ENCODE measurements at places on chromosomes 13 and 19.

DNA sequence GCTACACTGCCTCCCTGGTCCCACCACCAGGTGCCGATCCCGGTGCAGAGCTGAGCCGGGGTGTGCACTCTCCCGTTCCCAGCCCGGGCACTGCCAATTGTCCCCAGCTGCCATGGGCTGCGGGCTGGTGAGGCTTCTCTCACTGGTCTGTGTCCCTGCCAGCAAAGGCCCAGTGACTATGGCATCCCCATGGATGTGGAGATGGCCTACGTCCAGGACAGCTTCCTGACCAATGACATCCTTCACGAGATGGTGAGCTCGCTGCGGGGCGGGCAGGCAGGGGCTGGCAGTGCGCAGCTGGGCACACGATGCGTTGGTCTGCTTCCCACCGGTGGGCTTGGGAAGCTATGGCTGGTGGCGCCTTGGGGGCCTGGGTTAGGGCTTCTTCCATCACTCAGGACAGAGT lies 14.6 kb downstream of the MPND start:
- DNase-seq = no peak

DNA sequence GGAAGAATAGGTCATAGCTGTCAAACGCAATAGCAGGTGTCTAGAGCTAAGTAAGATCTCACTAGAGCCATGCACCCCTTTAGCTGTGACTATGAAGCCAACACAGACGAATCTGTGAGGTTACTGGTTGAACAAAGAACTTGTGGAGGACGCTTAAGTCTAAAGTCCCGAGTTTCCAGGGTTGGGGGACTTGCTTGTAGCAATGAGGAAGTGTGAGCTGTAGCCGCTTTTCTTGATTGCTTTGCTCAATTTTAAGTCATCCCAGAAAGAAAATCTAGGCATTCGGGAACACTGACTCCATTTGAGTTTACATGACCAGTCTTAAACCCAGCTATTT lies 1.6 kb downstream of the GPC5 start:
- no peak for DNase-seq

- DNase-seq = peak; percentile 96
Measured at GRCh38 chr13:73428137-73428536, 369.3 kb downstream of the KLF5 start.

- DNase-seq = no peak
Measured at GRCh38 chr13:42266473-42266872, 5.5 kb upstream of the AKAP11 start.

DNA sequence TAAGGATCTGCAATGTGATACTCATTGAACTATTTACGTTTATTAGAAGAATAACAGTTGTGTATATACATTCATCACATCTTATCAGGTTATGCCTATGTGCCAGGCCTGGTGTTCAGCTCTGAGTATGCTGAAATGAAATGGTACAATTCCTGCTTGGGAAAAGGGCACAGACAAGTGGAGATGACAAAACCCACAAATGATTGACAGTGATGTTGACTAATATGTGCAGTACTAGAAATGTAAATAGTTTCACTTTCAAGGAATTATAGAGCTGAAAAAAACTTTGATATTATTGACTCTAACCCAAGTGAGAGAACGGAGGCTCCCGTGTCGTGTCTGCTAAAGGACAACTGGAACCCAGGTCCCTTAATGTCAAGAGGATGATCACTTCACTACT lies 386.8 kb upstream of the DACH1 start:
- no peak for DNase-seq

GRCh38 chr19:24046550-24046949 lies 40.4 kb upstream of the ZNF254 start:
- no peak for DNase-seq

GRCh38 chr19:4446704-4447200 lies 10.8 kb downstream of the UBXN6 start:
- DNase-seq = no peak

- no peak for DNase-seq
Measured at GRCh38 chr13:91356919-91357612, 9.6 kb downstream of the MIR17HG start.

DNA sequence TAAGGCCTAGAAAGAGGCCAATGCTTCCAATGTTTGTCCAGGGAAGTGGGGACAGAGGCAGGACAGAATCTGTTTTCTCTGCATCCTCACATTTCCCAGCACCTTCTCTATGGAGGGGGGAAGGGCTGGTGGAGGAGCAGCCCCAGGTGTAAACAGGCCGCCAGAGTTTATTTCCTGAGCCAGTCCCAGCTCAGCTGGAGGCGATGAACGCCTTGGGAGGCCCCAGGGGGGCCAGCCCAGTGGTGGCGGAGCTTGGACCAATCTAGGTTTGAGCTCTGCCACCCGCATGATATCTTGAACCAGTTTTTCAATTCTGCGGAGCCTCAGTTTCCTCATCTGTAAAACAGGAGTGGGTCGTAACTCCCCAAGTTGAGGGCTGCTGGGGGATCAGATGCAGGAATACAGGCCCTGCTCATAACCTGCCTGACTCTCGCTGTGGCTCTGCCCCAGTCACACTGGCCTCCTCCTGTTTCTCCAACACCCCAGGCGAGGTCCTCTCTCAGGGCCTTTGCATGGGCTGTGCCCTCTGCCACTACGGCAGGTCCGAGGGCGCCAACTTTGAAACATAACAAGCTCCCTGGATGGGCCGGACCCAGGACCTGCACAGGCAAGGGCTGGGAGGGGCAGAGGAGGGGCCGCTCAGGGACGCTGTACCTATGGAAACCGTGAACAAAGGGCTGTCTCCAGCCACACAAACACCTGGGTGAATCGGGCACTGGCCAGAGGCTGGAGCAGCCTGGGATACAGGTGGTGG lies 1.1 kb downstream of the TNFAIP8L1 start:
- no peak for DNase-seq

GRCh38 chr13:48726711-48727110 lies 73.0 kb downstream of the CYSLTR2 start:
- no peak for DNase-seq

GRCh38 chr13:98722958-98723357 lies 29.5 kb downstream of the SLC15A1 start:
- DNase-seq = peak; percentile 64

- DNase-seq = no peak
Measured at GRCh38 chr13:52811841-52812240, 36.6 kb downstream of the PCDH8 start.

DNA sequence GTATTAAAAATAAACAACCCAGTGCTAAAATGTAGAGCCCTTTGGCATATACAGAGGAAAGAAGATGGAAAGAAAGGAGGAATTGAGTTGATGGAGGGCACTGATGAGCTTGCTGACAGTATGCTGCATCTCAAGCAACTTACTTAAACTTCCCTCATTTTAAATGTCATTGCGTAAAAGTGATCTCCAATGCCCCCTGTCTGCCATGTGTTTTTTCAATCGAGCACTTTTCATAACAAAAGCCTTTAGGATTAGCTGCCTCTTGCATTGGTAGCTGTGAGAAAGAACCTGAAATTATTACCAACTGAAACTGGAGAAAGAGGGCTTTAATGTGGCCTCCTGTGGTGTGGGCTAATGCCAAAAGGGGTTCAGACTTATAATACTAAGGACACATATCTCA lies 541.6 kb downstream of the SUCLA2 start:
- DNase-seq = no peak

DNA sequence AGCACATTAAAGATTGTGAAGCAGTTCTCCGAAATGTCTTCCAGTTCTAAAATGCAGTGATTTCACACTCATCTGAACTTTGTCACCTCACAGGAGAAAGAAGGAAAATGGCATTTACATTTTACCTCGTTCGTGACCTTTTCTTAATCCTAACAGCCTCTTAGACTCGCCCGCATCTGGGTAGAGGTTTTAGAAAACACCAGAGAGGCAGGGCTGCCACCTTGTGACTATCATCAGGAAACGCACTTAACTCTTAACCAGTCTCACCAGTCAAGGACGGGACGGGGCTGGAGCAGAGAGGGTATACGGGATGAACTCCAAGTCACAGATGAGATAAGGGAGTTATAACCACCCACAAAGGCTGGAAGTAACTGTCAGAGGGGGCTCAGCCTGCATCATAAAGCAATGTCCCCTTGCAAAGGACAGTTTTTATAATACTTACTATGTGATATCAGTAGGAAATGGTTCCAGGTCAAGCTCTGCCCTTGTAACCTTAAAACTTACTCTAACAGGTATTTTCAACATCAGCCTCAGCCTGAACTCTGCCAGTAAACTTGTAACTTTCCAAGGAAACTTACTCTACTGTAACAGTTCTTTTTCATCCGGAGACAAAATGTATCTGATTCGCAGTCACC lies 8.6 kb upstream of the CEACAM6 start:
- DNase-seq = peak; percentile 26

- DNase-seq = no peak
Measured at GRCh38 chr13:52001120-52001731, 10.0 kb downstream of the ATP7B start.

DNA sequence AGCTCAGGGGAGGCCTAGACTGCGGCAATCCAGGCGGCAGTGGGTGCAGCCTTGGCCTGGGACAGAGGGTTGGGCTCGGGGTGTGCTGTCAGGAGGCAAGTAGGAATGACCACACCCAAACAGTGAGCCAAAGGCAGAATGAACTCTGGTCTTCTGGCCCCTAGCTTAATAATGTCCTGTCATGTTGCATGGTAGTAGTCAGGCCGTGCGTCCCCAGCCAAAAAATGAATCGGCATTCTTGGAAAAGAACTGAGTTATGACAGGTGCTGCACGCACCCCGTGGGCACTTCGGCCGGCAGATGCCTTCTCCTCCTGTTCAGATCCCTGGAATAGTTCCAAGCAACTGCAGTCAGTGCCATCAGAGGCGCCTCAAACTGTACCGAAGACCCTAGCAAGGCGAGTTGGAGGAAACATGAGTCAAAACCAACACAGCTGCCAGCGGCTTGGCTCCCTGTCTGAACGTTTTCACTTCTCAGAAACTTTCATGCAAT lies 55.9 kb downstream of the ATP7B start:
- DNase-seq = no peak

DNA sequence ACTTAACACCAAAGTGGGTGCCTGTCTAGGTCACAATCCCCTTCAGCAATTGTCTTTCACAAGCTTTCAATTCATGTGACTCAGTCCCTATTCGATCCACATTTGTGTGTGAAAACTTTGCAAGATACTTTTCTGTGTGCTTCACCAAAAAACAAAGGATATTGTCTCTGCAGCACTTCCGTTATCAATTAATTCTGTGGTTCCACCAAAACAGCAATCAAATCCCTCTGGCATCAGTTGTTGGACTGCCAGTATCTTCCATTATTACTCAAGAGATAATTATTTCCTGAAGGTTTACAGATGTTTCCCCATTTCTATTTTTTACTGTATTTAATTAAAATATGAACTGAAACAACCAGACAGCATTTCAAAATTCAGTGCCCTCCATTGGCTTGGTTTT lies 481.4 kb downstream of the SUCLA2 start:
- no peak for DNase-seq

DNA sequence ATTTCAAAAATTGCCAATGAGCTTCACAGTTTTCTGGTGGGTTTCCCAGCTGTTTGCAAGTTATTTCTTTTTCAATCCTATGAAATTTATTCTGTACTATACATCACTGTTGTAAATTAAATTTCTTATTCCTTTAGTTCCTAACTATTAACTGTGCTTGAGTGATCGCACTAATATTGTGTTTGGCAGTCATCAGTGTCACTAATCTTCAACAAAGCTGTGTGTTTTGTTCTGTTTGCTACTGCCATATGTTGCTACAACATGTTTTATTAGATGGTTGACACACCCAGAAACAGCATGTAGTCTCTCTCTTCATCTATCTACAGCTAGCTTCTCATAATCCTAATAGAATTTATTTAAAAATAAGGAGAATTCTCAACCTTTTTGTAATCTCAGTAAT lies 453.6 kb upstream of the PRR20A start:
- no peak for DNase-seq

DNA sequence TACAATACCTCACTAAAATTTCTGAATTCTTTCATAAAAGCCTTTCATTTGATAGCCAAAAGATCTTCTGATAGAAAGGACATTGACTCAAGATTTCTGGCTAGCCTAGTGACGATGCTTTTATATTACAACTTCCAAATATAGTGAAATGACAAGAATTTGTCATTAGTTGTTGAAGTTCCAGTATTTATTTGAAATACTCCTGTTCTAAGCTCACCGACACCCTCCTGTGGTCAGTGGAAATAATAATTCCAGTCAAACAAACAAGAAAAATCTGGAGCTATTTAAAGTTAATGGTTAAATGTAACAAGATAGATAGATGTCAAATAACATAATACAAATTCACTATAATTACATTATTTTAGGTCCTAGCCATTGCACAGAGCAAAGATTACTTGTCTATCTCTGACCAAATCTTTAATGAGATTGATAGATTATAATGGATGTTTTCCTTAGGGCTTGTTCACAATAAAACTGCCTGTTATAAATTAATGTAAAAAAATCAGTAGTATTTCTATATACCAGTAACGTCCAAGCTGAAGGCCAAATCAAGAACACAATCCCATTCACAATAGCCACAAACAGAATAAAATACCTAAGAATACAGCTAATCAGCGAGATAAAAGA lies 195.5 kb downstream of the RGCC start:
- peak; percentile 26 for DNase-seq

DNA sequence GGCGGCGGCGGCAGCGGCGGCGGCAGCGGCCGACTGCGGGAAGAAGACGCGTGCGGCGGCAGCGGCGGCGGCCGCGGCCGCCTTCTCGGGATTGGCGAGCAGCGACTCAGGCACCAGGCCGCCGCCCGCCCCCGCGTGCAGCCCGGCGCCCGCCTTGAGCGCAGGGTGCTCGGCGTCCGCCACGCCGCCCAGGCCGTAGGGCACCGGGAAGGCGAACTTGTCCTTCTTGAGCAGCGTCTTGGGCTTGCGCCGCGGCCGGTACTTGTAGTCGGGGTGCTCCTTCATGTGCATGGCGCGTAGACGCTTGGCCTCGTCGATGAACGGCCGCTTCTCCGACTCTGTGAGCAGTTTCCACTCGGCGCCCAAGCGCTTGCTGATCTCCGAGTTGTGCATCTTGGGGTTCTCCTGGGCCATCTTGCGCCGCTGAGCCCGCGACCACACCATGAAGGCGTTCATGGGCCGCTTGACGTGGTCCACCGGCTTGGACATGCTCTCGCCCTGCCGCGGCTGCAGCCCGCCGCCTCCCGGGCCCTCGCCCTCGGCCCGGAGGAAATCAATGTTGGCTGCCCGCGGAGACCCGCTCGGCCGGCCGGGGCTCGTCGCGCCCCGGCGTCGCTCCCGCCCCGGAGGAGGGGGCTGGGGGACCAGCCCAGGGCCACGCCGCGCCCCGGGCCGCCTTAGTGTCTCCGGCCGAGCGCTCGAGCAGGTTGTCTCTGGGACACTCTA lies 621 bp downstream of the SOX21 start:
- DNase-seq = peak; percentile 37

Measured in mammary epithelial cell (primary cell).